NCI-H446 (cell line): ENCODE measurements at places on chromosomes 11 and 22.

- DNase-seq = no peak
Measured at GRCh38 chr11:83312430-83312829, 26.3 kb upstream of the CCDC90B start.

GRCh38 chr11:61700720-61701119, 20.5 kb downstream of the DAGLA start:
- no peak for DNase-seq

GRCh38 chr11:125404157-125404810, 91.8 kb downstream of the FEZ1 start:
- DNase-seq = no peak

- DNase-seq = no peak
Measured at GRCh38 chr22:48182031-48182430, 1419.6 kb downstream of the TBC1D22A start.

- no peak for DNase-seq
Measured at GRCh38 chr22:20968281-20968977, 1.4 kb downstream of the AIFM3 start.

DNA sequence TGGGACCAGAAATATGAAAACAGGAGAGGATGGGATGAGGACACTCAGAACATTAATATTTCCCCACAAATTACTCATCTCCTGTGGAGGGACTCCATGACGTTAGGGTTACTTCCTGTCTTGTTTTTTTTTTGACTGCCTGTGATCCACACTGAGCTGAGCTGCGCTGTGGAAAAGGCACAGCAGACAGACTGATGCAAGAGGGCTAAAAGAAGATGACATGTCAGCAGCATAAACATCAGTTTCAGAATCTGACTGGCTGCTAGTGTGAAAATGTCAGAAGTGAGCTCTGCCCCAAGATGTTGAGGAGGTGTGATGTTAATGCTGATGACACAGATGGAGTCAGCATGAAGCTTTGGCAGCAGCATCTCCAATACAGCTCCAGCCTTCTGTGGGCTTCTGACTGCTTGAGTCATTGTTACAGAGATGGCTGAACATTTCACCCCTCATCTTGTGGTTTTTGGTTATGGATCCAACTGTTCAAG, 286.8 kb downstream of the BLID start:
- no peak for DNase-seq

DNA sequence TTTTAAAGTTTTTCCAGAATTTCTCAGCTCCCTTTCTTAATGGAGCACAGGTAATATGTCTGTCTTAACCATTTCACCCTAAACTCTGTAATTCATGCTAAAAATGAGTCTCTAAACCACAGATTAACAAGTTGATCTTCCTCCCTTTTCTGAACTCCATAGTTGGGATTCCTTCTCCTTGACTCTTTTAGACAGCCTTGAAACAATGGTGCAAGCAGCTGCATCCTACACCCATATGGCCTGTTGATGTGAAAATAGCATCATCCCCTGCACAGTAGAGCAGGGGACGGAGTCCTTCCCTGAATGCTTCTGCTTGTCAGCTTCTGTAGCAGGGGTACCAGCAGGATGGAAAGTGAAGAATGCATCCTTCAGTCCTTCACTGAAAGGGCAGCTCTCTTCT, 192.8 kb upstream of the SORL1-AS1 start:
- DNase-seq = no peak

- no peak for DNase-seq
Measured at GRCh38 chr11:132576706-132577105, 955.6 kb downstream of the OPCML start.

DNA sequence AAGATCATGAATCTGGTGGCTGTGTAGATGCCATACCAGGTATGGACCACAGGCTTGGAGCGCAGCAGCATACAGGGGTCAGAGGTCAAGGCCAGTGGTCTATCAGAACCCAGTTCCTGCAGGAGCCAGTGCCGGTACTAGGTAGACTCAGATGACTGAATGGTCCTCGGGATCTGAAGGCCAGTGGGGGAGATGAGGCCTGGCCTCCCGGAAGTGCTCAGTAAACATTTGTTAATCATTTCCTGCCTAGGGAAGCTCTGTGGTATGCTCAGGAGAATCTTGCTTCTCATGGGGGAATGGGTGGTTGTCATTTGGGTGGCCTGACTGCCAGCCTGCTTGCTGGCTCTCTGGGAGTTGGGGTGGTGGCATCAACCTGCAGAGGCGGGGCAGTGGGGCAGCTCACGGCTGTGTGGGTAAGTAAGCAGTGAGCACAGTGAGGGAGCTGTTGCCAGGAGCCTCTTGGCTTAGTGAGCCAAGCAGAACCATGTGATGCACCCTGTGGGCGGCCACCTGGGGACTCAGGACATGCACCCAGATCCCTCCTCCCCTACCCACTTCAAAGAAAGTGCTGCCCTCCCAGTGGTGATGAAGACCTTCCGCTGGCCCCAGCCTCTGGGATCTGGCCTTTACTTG, 33.0 kb downstream of the PTPRJ start:
- no peak for DNase-seq

DNA sequence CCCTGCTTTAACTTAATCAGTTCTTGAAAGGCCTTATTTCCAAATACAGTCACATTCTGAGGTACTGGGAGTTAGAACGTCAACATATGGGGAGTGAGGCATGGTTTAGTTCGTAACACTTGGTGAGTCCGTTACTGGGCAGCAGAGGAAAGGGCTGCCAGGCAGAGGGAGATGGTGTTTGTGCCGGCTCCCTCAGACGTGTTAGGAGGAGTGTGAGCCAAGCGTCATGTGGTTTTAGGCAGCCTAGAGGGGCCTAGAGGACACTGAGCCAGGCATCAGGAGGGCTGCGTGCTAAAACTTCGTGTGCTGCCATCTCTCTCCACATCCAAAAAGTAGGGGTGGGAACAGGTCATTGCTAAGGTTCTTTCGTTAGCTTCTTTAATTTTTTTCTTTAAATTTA, 10.2 kb downstream of the BCR start:
- DNase-seq = no peak

GRCh38 chr11:119685111-119685746, 43.8 kb downstream of the NECTIN1 start:
- no peak for DNase-seq

GRCh38 chr11:35303596-35304385, 115.6 kb downstream of the SLC1A2 start:
- DNase-seq = no peak

- no peak for DNase-seq
Measured at GRCh38 chr11:134055029-134055428, 13.8 kb upstream of the JAM3 start.

GRCh38 chr11:90349731-90350130, 126.9 kb upstream of the CHORDC1 start:
- DNase-seq = no peak

- DNase-seq = no peak
Measured at GRCh38 chr11:84021291-84021690, 735.1 kb upstream of the CCDC90B start.

- DNase-seq = no peak
Measured at GRCh38 chr22:47784367-47784983, 1022.0 kb downstream of the TBC1D22A start.

DNA sequence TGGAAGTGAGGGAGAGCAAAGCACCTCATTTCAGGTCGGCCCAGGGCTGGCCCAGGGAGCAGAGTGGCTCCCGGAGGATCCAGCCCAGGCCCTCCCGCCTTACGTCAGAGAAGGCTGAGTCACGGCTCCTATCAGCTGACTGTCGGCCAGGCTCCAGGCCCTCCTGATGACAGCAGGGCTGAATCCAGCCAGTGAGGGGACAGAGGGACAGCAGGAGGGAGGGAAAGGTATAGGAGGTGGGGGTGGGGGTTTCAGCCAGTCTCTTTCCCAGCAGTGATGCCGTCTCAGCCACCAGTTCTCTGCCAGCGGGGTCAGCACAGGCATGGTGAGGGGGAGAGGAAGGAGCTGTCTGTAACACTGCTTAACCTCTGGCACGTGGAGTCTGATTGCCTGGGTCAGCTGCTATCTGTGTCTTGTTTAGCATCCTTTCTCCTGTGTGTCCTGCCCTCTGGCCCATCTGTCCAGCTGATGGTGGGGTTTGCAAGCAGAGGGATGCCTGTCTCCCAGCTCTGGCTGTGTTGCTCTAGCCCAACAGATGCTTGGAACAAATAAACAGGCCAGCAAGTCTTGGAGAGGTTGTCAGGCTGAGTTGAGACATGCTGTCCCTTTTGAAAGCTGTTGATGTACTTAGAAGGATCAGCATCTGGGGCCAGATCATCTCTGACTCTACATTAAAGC, 74.0 kb downstream of the ADAMTS15 start:
- peak; percentile 22 for DNase-seq

DNA sequence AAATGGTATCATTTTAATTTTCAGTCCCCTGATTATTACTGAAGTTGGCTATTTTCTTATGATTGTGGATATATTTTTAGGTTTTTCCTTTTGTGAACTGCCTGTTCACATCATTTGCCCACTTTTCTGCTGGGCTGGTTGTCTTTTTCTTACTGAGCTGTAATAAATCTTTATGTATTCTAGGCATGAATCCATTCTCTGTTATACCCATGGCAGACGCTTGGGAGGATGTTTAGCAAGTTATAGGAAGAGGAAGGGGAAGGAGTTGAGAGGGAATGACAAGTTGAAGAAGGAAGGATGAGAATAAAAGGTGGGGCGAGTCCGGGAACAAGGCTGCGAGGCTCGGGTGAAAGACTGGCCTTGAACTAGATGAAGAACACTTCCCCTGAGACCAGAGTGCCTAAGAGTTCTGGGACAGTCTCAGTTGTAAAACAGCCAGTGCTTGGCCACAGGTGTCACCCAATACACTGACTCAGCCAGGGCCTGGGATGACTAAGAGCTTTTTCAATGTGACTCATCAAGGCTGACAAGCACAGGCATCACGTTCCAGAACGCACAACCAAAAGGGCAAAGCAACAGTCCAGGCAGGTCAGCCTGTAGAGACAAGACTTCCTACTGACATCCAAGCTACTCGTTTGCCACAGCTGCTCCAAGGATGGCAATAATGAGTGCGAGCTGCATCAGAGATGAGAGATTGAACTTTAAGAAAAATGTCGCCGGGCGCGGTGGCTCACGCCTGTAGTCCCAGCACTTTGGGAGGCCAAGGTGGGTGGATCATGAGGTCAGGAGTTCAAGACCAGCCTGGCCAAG, 35.2 kb downstream of the LRFN4 start:
- DNase-seq = no peak

GRCh38 chr22:41920271-41920976, 5.5 kb upstream of the SHISA8 start:
- no peak for DNase-seq

- DNase-seq = peak; percentile 29
Measured at GRCh38 chr11:2305140-2305778, 3.4 kb downstream of the TSPAN32 start.

- DNase-seq = no peak
Measured at GRCh38 chr11:65277631-65278277, 16.0 kb downstream of the POLA2 start.

GRCh38 chr11:75919525-75919924, 104.5 kb downstream of the UVRAG start:
- no peak for DNase-seq

- DNase-seq = no peak
Measured at GRCh38 chr11:44188643-44189042, 93.2 kb downstream of the EXT2 start.

- DNase-seq = no peak
Measured at GRCh38 chr22:45781966-45782365, 110.3 kb downstream of the ATXN10 start.

- DNase-seq = no peak
Measured at GRCh38 chr11:69868871-69869270, 49.7 kb upstream of the FGF3 start.

DNA sequence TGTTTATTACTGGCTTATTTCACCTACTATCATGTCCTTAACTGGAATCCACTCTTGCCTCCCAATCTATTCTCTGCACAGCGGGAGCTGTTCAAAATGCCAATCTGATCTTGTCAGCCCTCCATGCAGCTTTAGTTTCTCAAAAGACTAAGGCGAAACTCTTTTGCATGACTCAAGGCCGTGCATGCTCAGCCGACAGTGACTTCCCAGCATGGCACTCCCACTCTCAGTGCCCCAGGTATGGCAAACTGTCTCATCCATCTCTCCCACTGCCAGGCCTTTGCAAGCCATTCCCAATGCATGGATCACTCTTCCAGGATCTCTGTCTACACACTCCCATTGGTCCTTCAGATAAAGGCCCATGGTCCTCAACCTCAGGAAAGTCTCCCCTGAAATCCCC, 245.9 kb downstream of the LARGE1 start:
- DNase-seq = no peak

DNA sequence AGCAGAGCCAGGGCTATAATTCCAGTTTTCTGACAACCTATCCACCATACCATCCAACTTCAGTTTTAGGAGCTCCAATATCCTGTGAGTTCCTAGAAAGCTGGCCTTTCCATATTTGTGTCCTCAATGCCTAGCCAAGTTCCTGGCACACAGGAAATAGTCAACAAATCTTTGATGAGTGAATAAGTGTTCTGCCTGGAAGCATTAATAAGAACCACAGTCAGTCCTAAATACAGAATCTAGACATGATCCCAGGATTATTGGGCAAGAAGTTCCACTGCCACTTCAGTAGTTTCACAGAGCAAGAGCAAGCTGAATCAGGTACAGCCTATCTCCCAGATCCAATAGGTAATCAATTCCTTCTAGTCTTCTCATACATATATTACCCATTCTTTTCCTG, 942.0 kb downstream of the DLG2 start:
- peak; percentile 54 for DNase-seq

- DNase-seq = no peak
Measured at GRCh38 chr11:126797457-126798169, 203.0 kb downstream of the KIRREL3 start.

- DNase-seq = no peak
Measured at GRCh38 chr22:31896472-31896871, 47.9 kb upstream of the YWHAH start.

- no peak for DNase-seq
Measured at GRCh38 chr11:112123129-112123528, 36.5 kb downstream of the SDHD start.

GRCh38 chr11:109808569-109808968, 284.6 kb upstream of the ZC3H12C start:
- DNase-seq = no peak

GRCh38 chr11:7672960-7673723, at the start of gene CYB5R2:
CYB5R2 (minus strand) TSS chr11:7673500; CDS start chr11:7672825, 675 bp downstream.
- no peak for DNase-seq

- no peak for DNase-seq
Measured at GRCh38 chr11:124518989-124519451, 24.4 kb downstream of the OR8B12 start.

GRCh38 chr22:32557444-32557843, 82.8 kb downstream of the FBXO7 start:
- DNase-seq = no peak
